Adipocyte (in vitro differentiated cells): ENCODE measurements at places on chromosomes 6 and 20.
A peak's percentile ranks its signal among the peaks of the same experiment; 100 is the strongest.

DNA sequence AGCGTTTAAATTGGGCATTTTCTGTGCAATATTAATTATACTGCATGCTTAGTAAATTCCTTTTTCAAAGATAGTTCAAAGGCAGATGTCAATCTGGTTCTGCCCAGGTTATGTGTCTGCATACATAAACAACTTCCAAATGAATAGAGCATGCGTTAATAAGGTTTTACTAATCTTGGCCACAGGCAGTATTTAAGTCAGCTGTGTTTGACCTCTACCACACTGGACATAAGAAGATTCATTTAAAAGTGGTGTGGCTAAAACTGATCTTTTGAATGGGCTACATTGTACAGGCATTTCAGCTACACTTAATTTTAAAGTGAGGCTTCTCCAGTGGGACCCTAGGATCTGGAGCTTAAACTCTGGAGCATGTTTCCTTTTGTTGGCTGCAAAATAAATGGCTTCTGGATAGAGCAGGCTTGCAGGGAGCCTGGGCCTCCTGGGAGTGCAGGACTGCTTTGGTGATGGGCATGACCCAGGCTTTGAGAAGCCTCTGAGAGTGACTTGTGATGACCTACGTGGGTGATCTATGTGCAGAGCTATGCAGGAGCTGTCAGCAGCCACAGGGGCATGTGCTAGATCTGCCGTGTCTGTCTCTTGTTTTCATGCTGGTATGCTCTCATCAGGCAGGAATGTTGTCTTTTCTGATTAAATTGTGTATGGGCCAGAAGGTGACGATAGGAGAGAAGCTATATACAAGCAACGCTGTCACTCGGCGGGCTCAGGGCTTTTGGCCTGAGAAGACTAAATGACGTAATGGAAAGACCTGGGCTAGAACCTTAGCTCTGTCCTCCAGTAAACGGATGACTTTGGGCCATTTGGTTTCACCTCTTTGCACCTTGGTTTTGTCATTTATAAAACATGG is 331.2 kb downstream of the QKI start:
- peak; percentile 80 for DNase-seq

DNA sequence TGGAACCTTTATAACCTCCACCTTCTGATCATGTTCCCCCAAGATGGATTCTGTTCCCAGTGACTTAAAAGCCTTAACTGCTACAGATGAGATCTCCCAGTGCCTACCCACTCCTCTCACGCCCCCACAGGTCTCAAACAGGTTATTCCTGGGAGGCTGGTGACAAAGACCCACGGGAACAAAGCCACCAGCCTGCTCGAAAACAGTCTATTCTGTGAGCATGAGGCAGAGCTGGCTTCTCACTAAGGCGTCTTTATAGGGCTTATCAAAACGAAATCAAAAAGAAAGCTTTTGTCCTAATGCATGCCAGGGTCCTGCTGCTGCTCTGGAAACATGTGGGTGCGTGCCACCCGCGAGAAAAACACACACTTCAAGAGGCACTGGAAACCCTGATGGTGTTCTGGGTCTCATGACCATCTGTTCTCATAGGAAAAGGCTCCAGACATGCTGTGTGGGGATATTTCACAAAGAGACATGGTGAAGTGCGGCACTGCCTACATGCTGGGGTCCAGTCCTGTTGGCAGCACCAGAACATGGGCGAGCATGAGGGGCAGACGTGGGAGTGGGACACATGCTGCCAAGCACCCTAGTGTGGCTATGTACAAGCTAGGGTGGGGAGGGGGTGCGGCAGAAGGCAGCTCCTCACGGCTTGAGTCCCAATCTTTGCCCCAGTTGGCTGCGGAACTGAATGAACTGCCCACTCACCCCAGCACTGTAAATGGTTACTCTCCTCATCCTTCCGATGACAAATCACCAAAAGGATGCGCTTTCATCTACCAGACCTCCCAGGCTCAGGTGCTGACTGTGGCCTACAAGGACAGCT is 2.1 kb downstream of the FKBP1A start:
- DNase-seq, result no peak

GRCh38 chr6:56965126-56965525 is 10.2 kb downstream of the BEND6 start:
- no peak for DNase-seq

DNA sequence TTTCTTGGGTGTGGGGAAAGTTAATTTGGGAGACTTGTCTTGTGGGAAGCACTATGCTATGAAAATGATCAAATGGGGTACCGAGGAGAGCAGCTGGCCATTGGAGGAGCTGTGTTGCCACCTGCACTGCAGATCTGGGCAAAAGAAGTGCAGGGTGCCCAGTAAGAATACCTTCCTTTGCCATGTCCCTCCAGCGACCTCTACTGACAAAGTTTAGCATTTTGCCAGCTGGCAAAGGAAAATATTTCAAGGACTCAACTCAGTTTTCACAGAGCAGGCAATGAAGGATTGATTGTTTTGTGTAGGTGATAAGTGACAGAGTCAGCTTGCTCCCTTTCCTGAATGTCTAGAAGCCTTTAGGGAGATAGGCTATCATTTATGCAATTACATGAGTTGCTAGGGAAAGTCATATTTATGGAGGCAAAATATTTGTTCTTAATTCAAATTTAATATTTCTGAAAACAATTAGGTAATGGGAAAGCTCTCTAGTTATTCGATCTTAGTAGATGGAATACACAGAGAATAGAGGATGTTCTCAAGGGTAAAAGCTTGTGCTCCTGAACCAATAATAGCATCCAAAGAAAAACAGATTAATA is 118.4 kb downstream of the FARS2 start:
- DNase-seq, result peak; percentile 20

DNA sequence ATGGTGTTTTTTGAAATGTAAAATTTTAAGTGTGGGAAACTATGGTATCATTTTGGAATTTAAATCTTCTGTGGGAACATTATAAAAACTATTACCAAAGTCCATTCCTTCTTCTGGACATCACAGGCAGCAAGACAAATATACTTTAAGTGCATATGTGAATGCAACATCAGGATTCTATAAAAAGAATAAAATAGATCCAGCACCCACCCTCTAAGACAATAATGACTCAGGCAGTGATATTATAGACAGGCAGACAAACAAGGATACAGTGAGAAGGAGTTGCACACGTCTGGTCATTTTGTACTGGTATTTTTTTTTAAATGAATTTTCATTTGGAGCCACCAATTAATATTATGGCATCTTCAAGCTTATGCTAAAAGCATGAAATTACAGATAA is 21.1 kb upstream of the NEDD9 start:
- peak; percentile 53 for DNase-seq

GRCh38 chr6:85460154-85460920 is 10.5 kb downstream of the NT5E start:
- DNase-seq, result peak; percentile 30
